ENCODE measurements at places on chromosomes 7 and 10. TPM values are rescaled to one million over a fixed set of nuclear protein-coding genes. Genes with fewer than 3 reads are reported as not detected.

DNA sequence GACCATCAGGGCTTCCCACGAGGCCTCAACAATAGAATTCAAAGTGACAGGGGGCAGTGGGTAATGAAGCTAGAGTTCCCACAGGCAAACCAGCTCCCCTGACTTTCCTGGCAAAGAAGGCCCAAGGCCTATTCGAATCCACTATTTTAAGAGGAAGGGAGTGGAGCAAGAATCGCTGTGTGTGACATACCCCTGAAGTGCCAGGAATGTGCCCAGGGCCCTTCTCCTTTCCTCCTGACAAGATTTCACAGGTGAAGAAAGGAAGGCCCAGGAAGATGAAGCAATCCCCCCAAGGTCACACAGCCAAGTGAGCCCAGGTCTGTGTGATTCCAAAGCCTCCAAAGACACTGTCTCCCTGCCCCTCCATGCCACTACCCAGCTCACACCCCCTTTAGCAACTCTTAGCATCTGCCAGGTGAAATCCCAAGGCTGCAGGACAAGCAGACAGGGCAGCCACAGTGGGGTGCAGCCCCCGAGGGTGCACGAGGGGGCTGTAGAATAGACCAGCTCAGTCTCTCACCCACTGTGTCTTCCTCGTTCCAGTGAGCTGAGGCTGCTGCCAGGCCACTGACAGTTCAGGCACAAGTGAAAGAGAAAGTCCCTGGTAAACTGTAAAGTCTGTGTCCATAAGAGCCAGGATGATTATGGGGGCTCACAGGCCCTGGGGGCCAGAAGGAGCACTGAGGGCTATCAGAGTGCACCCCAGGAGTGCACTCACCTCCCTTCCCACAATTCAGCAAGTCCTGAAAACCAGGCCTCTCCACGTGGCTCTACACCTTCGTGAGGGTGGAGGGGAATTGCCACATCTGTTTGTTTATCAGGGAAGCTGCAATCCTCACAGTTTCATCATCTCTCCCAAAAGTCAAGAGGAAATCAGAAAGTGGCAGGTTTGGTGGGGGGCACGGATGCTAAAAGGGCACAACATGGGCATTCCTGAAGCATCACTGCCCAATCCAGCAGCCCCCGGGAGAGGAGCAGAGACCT lies 70.8 kb upstream of the ZMIZ1 start:
- DNase-seq: no peak

DNA sequence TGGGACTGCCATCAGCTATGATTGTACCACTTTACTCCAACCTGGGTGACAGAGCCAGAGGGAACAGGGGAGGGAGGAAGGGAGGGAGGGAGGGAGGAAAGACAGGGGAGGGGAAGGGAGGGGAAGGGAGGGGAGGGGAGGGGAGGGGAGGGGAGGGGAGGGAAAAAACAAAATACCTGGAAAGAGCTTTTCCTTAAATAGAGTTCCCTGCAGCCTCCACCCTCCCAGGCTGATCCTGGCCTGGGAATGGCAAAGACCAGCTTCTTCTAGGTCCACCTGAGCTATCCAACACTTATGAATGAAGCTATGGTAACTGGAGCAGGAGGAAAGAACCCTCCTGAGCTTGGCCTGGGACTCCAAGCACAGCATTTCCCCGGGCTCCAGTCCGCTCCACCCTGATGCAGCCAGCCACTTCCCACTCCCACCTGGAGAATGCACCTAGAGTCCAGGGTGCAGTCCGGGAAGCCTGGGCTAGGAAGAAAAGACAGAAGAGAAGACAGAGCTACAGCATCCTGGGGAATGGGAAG lies 66.1 kb downstream of the GRID1 start:
- DNase-seq: no peak

GRCh38 chr10:114584419-114584818 lies 73.7 kb downstream of the ABLIM1 start:
- DNase-seq: no peak

- no peak for DNase-seq
Measured at GRCh38 chr10:49500412-49500811, 38.5 kb downstream of the ERCC6 start.

- no peak for DNase-seq
Measured at GRCh38 chr7:23183279-23184012, 1.6 kb downstream of the NUP42 start.

DNA sequence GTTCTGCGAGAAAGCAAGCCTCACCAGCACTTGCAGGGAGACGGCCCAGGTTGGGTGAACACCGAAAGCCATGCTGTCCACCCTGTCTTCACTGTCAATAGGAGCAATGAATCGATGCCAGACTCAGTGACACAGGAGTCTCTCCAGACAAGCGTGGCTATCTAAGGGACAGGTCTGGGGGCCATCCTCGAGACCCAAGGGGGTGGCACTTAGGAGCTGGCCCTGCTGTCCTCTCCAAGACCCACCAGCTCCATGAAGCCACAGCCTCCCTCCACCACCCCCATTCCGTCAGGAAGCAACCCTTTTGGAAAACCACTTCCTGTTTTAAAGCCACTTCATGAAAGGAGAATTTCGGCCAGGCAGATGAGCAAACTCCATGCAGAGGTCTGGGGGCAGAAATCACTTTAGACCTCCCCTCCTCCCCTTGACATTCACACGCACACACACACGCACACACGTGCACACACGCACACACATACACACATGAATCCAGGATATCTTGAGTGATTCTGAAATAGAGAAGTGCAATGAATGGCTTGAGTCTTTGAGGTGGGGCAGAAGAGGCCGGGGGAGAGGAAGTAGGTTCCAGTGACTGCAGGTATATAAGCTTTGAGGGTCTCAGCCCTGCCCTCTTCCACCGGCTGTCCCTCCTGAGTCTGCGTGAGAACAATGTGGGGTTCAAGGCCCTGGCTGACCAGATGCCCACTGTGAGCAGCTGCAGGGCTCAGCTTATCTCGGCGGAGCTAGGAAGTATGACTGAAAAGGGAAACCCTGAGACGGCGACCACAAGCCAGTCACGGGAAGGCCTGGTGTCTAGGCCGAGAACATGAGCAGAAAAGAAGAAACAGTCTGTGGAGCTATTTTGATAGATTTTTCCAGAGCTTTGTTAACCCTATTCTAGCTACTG lies 25.0 kb downstream of the RGS10 start:
- DNase-seq: no peak

DNA sequence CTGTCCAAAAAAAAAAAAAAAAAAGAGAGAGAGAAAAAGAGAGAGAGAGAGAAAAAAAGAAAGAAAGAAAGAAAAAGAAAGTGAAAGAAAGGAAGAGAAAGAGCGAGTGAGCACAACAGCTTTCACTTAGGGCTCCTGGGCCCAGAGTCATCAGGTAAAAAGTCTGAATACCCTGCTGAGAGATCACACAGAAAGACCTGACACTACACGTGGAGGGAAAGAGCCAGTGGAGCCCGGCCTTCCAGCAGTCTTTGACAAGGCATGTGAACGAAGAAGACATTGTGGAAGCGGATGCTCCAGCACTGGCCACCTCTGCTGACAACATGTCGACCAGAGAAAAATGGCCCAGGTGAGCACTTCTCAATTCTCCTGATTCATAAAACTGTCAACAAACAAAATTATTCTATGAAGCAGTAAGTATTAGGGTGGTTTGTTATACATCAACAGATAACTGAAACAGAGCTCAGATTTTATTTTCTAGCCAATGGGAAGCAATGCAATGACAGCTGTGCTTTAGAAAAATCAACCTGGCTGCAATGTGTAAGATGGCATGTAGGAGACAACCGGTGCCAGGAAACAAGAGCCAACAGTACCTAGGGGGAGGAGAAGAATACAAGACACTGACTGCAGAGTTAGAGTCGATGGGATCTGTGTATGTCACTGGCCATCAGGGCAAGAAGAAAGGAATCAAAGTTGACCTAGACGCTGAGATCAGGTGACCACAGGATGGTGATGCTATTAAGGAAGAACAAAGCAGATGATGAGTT lies 4.4 kb downstream of the RNF216 start:
- DNase-seq: no peak

DNA sequence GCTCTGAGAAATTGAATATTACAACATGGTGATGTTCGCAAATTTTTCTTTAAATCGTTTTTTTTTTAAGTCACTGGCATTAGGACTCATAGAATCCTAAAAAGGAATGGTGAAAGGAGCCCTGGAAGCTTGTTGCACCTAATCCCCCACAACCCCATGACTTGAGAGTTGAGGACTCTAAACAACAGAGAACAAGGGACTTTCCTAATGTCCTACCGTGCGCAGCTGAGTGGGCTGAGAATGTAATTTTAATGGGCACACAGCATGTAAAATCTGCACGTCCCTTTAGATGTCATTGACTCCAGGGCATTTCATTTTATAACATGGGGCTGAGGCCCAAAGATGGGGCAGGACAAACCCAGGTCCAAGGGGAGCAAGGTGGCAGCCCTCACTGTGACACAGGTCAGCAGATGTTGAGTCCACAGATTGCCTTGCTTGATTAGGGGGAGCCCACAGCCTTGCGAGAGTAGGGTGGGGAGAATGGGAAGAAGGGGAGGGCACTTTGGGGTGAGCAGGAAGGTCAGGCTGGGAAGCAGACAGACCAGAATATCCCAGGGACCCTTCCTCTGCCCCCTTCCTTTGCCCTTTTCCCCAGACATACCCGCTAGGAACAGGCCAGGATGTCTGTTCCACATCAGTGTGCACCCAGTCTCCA lies 208.4 kb upstream of the ZMIZ1 start:
- DNase-seq: no peak

Gene HOXA10
- not detected for total RNA-seq

Gene OR2F2
- total RNA-seq: not detected

Gene PNLIPRP2
- total RNA-seq: not detected

All from Right ventricle myocardium superior (tissue), 1 donor.